ENCODE measurements at places on chromosomes 12 and 14.

- DNase-seq: no peak
These were observed 10.1 kb downstream of the EIF5 start for GRCh38 chr14:103343905-103344797.

- no peak for DNase-seq
These were observed 326.1 kb downstream of the CACNA1C start for GRCh38 chr12:2378835-2379330.

DNA sequence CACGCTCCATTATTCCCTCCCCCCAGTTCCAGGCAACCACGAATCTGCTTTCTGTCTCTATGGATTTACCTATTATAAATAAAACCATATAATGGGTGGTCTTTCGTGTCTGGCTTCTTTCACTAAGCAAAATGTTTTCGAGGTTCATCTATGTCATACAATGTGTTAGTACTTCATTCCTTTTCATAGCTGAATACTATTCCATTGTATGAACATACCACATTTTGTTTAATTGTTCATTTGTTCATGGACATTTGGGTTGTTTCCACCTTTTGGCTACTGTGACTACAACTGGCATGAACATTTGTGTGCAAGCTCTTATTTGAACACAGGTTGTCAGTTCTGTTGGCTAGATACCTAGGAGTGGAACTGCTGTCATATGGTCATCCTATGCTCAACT, 12.9 kb upstream of the PAPOLA start:
- no peak for DNase-seq

GRCh38 chr12:26112703-26113147, 12.1 kb downstream of the BHLHE41 start:
- DNase-seq: no peak

DNA sequence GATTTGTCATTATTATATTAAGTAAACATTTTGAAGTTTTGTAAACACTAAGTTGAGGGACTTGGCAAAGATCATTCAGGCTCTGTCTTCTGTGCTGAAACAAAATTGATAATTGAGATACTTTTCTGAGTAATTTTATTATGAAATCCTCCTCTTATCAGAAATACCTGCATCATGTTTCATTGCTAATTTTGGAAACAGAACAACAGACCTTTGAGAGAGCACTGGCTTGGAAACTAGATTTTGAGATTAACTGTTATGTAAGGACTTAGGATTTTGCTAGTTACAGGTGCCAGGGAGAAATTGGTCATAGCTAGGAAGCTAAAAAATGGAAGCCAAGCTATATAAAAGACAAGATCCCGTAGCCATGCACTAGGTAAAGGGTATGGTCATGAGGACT, 201.7 kb upstream of the DCN start:
- DNase-seq: no peak

GRCh38 chr14:85142982-85143381, 387.0 kb upstream of the FLRT2 start:
- DNase-seq: no peak

- DNase-seq: no peak
These were observed 41.4 kb downstream of the SPTSSA start for GRCh38 chr14:34420547-34421150.

DNA sequence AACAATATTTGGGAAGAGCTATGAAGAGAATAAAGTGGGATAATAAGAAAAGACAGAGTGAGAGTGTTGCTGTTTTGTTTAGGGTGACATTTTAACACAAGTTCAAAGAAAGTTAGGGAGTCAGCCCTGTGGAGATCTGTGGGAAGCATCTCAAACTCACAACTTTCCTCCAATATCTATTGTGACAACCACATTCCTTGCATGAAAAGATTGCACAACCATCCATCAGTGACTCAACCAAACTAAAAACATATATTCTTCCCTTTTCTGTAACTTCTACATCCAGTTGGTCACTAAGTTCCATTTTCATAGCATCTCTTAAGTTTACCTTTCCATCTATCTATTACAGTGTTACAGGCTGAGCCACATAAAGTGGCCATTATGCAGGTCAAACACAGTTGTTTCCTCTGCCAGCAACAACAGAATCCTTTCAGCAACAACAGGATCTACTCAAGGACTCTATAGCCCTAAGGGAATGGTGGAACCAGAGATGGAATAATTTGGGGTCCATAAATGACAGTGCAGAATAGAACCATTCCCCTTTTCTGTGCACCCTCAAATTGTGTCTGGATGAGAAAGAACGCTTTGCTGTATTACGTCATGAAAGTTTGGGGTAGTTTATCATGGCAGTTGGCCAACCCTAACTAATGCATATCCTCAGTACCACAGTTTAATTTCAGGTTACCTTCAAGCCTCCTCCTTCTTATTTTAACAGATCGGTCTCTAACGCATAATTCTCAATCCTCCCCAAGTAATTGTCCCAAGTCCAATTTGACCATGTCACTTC, 118.8 kb downstream of the ST8SIA1 start:
- DNase-seq: no peak

DNA sequence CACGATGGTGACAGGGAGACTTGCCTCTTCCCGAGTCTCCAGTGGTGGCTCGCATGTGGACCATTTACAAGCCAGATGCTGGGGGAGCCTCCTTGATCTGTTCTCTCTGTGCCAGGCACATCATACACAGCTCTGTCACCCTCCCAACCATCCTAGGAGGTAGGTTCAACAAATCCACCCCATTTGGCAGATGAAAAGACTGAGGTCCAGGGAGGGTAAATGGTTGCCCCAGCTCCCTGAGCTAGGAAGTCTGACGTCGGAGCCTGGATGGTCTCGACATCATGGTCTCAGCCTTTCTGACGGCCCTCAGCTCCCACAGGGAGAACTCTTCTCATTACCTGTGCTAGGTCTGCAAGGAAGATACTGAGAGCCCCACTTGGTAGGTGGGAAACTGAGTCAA, 189.6 kb downstream of the RBM19 start:
- no peak for DNase-seq

GRCh38 chr12:112961074-112961473, 17.2 kb upstream of the OAS2 start:
- DNase-seq: no peak

DNA sequence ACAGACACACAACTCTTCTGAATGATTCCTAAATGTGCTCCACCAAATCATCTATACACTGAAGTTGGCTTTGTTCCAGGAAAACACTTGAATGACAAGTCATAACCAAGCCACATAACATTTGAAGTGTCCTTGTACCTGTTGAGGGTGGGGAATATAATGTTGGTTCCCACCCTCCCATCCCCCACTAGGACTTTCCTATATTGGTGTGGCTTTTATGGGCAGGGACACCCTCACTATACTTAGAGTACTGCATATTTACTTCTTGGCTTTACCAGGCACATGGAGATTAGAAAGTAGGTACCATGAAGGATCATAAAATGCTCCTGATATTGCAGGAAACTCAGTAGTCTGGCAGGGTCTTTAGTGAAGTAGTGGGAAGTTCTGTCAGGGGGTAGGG, 9.7 kb upstream of the BHLHE41 start:
- no peak for DNase-seq

- DNase-seq: no peak
These were observed 35.5 kb downstream of the RGS6 start for GRCh38 chr14:71967704-71968103.

DNA sequence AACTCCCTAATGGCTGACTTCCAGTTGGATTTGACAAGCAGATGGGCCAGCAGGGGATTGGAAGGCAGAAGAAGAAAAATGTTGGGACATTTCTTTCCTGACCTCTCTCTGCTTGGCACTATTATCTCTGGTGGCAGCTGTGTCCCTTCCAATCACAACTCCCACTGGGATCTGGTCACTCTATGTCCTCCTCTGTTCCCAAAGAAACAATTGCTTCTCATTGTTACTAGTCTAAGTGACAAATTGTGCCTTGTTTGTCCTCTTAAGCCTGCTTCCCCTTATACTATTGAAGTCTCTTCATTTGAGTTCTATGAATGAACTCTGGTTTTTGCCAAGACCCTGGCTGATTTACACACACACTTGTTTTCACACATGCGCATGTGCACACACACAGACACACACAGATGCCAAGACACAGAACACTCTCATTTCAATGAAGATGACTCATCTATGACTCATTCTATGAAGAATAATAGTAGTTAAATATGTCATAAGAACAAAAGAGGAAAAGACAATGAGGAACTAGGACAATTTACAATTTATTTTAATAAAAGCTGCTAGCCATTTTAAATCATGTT, 83.0 kb upstream of the FAR2 start:
- DNase-seq: no peak

- DNase-seq: peak; percentile 82
These were observed at the start of gene ARG2 for GRCh38 chr14:67619446-67620216. TSS of gene ARG2 (plus strand) at chr14:67619920. CDS start at chr14:67619978, 58 bp downstream.

DNA sequence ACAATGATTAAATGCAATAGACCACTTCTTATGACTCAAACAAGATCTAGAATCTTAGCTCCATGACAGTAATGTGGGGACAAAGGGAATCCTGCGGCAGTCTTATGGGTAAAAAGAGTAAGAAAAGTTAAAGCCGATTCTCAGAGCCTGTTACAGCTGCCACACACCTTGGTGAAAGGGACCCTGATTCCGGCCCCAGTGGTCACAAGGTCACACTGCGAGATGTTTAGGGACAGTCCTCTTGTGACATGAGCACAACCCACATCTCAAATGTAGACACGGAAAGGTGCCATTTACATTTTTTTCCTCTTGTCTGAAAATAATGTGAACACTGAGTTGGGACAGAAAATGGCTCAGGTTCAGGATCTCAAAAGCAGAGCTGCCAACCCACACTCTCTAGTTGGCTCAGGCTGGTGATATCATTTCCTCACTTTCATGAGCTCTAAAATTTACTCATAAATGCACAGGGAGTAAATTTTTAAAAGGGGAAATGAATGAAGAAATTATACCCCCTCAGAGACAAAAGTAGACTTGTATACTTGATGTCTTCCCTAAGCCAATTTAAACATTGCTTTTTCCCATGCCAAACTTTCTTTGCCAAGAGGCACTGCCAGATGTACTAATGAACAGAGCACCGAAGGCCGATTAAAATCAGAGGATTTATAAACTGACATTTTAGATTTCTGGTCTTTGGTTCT, 113.1 kb upstream of the OVCH1 start:
- DNase-seq: no peak

- no peak for DNase-seq
These were observed 949 bp downstream of the PLBD2 start for GRCh38 chr12:113359133-113359938.

DNA sequence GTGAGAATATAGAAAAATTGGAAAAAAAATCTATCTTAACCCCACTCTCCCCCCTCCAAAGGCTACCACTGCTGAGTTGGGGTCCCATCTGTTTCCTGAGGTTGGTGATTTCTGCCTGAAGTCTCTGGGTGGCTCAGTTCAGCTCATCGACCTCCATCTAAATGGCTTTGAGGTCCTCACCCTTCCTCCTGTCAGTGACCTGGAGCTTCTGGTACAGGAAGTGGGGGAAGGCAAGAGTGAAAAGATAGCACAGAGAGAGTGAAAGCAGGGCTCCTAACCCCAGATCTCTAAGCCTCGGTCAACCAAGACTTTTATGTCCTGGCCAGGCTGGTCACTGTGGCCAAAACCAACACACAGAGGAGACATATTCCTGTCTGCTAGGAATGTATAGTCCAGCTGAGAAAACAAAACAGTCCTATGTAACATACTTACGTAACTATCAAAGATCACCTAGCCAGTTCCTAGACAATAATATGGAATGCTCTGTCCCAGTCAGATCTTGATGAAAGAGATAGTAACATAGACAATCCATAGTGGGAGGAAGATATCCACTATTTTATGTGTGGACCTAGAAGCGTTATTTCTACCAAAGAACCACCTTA, 12.3 kb upstream of the KRT73 start:
- DNase-seq: no peak

GRCh38 chr14:29144621-29145020, 378.0 kb downstream of the FOXG1 start:
- DNase-seq: no peak

- DNase-seq: no peak
These were observed 366.7 kb downstream of the DUSP6 start for GRCh38 chr12:88985631-88986030.

GRCh38 chr14:36989806-36990205, 182.6 kb downstream of the SLC25A21 start:
- no peak for DNase-seq

- DNase-seq: no peak
These were observed 693 bp downstream of the MAP3K9 start for GRCh38 chr14:70808416-70809224.

GRCh38 chr12:25100194-25101091, 94.5 kb downstream of the DNAI7 start:
- no peak for DNase-seq

DNA sequence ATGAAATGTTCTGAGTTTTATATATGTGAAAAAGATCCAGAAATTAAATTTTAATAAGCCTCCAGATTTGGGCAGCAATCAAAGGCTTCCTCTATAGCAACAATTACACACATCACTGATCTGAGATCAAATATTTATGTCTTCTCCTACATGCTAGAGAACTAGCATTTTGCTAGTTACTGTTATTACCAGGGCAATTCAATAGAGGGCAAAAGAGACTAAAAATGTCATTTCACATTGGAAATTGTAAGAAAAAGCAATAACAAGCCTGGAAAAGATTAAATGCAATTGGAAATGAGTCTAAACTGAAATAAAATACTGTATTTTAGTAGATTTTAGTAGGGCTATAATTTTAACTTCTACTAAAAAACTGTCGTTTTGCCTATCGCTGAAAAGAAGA, 32.6 kb upstream of the ANO6 start:
- no peak for DNase-seq

GRCh38 chr14:40213701-40214100, 781.5 kb upstream of the FBXO33 start:
- DNase-seq: no peak

GRCh38 chr14:52241087-52241793, 26.3 kb upstream of the PTGDR start:
- no peak for DNase-seq

DNA sequence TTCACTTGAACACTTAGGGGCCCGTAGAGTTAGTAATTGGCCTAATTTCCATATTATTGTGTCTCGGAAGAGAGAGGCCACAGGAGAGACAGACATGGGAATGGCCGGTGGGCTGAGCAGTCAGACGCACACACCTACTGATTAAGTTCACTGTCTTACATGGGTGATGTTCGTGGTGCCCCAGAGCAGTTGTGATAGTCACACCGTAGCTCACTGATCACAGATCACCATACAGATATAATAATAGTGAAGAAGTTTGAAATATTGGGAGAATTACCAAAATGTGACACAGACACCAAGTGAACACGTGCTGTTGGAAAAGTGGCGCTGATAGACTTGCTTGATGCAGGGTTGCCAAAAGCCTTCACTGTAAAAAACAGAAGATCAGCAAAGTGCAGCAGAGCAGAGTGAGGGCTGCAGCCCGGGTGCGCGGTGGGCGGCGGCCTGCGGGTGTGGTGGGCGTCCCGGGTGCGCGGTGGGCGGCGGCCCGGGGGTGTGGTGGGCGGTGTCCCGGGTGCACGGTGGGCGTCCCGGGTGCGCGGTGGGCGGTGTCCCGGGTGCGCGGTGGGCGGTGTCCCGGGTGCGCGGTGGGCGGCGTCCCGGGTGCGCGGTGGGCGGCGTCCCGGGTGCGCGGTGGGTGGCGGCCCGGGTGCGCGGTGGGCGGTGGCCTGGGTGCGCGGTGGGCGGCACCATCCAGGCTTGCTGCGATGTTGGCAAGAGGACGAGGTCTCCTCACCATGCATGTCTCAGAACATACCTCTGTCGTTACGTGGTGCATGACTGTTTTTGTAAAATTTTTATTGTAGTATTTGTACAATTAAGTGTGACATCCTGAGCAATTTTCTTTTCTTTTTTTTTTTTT, 34.3 kb upstream of the TEX22 start:
- no peak for DNase-seq

- DNase-seq: no peak
These were observed 7.8 kb upstream of the CACNA2D4 start for GRCh38 chr12:1926251-1926657.
